ENCODE measurements at places on chromosomes 6 and 20.

DNA sequence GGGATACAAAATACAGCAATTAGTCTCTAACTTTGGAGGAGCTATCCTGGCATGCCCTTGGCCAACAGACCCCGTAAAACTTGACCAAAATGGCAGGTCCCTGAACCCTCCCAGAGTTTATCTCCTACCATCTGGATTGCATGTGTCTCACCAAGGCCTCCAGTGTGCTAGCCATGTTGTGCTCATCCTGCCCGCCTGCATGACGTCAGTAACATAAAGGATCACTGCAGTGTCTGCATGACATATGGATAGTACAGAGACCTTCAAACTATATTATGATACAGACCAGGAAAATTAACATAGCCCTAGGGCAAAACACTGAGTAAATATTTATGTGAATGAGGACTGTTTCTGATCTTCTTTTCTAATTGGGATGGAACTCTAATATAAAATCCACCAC, 25.3 kb downstream of the CPXM1 start:
- no peak for DNase-seq

GRCh38 chr6:37299990-37300389, 42.0 kb upstream of the TMEM217 start:
- no peak for DNase-seq

DNA sequence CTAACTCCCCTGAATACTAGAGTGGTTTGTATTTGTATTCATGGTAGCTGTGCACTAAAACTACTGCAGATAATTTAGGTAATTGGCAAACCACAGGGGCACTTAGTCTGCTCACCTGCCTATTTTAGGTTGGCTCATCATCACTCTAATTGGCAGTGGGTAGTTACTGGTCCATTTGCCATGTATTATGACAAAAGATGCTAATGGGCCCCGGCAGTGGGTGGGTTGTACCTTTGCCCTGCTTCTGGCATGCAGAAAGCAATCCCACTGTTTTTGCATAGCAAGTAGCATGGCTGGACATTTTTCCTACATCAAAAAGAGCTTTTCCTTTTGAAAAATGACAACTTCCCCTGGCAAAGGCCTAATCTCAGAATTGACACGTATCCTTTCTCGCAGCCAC, 741.4 kb upstream of the MAP3K7 start:
- no peak for DNase-seq

DNA sequence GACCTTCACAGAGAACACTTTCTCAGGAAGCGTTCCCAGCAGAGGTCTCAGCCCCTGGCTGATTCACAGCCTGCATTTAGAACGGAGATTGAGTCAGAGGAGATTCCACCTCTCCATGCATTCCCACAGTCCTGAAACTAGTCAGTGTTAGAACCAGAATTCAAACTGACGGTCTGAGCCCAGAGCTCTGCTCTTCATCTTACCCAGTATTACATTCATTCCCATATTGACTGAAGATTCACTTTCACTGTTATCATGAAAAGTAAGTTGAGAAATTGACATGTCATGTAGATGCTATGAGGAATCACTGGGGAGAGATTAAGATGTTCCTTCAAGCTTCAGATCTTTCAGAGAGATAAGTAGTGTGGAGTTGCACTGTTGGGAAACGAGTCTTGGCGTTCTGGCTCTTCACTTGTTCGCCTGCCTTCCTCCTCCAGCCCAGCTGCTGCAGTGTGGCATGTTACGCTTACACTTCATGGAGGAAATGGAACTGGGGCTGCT, 28.3 kb downstream of the MAS1 start:
- no peak for DNase-seq

DNA sequence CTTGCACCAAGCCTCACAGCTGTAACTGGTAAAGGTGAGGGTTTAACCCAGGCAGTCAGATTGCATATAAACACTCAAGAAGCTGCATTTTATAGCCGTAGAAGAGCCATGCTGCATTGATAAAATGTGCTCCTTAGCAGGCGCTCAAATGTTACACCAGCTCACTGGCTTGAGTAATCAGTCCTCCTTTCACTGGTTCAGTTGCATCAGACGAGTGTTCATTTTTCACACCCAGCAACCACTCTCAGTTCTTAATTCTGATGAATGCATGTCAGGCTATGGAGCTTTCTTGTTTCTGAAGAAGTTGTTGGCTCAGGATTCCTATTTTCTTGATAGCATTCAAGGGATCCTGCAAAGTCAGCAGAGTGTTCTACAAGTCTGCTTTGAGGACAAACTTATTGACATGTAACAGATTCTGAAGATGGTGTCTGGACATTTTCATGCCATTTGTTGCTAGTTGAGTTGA, 198.3 kb downstream of the PLCB1 start:
- no peak for DNase-seq

DNA sequence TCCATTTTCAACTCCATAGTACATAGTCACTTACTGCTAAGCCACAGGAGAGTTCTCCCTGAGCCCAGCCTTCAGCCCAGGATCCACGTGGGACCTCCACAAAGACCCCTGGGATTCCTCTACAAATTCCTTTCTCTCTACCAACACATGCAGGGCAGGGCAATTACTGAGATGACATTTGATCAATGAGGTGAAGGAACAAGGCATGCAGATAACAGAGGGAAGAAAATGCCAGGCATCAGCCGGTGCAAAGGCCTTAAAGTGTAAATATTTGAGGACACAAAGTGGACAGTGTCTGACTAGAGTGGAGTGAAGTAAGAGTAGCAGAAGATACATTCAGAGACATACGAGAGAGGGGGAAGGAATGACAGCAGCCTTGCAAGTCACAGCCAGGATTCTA, 70.2 kb downstream of the HS3ST5 start:
- no peak for DNase-seq

DNA sequence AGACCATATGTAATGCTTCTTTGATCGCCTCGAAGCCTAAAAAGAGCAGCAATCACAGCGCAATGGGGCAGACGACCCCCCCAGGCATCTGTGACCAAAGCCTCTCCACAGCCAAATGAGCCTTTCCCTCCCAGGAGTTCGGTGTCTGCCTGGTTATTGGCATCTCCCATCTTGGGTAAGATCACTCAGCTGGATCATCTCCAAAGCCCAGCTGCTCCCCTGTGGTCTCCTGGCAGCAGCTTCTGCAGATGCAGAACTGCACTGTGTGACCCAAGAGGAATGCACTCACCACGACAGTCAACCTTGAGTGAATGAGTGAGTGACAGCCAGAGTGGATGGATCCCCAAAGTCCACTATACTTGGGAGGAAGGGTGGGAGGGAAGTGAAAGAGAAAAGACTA, 44.8 kb upstream of the IYD start:
- no peak for DNase-seq

GRCh38 chr20:59013031-59013951, 5.9 kb upstream of the TUBB1 start:
- DNase-seq, result no peak

DNA sequence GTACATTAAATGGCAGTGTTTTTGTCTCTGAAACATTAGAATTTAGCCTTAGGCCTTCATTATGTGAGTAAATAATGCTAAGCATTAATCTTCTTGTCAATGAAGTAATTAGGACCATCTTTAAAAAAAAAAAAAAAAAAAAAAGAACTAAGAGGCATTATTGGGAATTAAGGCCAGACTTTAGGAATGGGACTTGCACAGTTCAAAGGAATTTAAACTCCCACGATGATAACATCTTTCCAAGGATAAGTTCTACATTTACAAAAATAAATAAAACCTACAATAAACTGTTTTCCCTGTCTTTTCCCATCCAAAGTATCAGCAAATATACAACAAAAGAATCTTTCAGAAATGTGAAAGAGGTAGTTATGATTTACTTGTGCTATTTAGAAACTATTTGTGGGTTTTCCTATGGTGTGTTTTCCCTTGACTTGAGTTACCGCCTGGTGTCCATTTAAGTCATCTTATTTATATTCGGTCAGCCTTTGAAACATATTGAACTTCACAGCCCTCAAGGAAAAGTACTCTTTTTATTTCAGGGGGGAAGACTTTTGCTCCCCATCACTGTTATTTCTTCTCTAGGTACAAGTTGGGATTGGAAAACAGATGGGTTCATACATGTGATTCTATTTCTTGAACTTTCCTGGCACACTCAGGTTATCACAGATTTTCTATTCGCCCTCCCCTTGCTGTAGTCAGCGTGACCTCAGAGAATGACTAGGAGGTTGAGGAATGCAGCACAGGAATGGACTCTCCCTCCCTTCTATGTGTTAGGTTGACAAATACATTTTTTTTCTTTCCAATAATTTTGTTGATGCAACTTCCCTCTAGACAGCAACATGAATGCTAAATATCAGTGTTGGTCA, 13.6 kb downstream of the STMND1 start:
- DNase-seq, result no peak

GRCh38 chr6:107689951-107690642, 134.0 kb downstream of the SCML4 start:
- no peak for DNase-seq

DNA sequence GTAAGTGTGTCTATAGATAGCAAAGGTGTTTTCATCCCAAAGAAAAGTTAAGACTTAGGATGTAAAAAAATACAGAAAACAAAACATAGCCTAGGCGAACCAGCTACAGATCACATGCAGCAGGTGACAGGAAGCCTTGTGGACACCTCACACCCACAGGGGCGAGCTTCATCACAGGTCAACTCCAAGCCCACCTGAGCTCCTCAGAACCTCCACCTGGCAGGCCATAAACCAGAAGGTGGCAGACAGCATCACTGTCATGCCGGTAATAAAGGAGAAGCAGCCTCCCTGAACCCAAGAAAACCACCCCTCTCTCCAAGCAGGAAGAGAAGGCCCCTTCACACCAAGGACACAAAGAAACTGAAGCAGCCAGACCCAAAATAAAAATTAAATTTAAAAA, 1.0 kb downstream of the RALGAPA2 start:
- no peak for DNase-seq

DNA sequence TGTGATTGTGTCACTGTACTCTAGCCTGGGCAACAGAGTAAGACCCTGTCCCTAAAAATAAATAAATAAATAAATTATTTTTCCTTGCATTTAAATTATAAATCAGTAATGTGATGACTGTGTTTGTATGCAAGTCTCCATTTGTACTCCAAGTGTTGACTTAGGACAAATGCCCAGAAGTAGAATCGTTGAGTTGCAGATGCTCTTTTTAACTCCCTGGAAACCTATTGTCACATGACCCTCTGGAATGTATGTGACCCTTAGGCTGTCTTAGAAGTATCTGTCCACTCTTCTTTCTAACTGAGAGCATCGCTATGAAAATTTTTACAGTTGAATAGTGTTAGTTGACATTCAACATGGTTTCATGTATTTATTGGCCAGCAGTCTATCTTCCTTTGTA, 18.8 kb downstream of the OR2A4 start:
- DNase-seq, result no peak

GRCh38 chr6:39085129-39085797, 29.7 kb downstream of the SAYSD1 start:
- no peak for DNase-seq
